Amygdala (tissue), 56 donors: ENCODE measurements at places on chromosomes 12 and 14.

DNA sequence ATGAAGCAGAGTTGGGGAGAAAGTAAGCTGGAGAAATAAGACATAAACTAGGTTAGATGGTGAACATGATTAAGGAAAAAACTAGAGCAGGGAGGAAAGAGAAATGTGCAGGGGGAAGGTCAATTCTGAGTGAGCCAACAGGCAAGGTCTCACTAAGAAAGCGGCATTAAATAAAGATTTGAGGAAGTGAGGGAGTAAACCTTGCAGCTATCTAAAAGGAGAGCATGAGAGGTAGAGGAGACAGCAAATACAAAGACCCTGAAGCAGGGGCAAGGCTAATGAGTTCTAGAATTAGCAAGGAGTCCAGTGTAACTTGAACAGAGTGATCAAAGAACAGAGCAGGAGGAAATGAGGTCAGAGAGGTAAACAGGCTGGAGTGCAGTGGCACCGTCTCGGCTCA, 4.4 kb upstream of the SOCS2 start:
- DNase-seq: no peak

DNA sequence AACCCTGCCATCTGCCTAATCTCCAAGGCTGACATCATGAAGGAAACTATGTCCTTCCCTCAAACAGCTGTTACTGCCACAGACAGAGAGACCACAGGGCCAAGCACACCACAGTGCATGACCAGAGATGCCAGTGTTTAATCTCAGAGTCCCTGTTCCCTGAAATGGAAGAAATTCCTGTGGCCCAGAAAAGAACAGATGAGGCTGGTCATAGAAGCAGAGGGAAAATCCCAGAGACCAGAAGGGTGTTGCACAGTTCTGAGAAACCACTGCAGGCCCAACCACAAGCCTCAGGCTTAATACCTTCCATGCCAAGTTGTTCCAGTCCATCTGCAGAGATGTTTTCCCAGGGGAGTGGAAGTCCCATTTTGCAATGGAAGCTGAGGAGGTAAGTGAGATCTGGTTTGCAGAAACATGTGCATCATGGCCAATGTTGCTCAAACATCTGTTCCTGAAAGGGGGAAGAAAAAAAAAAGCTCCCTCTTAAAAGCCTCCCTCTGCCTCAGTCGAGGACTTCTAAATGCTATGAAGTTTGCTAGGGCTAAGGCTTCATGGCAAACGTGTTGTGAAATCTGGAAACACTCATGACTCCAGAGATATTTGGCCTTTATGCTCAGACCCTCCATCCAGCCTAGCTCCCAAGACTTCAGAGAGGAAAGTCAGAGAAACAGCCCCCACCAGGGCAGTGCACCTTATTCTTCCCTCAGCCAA, 98.6 kb downstream of the SCARB1 start:
- DNase-seq: no peak

DNA sequence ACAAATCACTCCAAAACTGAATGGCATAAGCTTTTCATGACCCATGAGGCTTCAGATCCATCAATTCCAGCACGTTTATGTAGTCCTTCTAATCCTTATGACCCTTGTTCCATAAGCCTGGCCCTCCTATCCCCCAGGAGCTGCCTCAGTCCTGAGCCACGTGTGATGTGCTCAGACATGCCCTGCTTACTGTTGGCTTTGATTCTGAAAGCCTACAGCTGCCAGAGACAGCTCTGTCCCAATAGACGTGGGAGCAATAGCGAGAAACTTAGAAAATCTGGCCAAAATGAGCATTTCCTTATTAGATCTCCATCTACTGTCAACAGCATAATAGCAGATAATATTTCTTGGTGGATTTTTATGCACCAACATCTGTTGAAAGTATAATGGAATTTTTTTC, 33.2 kb downstream of the DUSP6 start:
- no peak for DNase-seq

DNA sequence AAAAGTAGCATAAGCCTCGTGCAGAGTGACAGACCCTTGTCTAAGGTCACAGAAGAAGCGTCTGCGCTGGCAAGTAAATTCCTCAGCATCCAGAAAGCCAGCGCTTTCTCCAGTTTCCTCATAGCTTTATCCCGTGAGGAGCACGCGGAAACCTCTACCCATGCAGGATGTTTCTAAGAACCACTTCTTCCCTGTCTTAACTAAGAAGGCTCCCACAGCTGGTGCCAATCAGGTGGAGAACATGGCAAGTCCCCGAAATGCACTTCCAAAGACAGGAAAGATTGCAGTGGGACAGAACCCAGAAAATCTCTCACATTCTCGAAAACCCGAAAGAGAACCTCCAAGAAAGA, 968 bp upstream of the ARID4A start:
- no peak for DNase-seq

DNA sequence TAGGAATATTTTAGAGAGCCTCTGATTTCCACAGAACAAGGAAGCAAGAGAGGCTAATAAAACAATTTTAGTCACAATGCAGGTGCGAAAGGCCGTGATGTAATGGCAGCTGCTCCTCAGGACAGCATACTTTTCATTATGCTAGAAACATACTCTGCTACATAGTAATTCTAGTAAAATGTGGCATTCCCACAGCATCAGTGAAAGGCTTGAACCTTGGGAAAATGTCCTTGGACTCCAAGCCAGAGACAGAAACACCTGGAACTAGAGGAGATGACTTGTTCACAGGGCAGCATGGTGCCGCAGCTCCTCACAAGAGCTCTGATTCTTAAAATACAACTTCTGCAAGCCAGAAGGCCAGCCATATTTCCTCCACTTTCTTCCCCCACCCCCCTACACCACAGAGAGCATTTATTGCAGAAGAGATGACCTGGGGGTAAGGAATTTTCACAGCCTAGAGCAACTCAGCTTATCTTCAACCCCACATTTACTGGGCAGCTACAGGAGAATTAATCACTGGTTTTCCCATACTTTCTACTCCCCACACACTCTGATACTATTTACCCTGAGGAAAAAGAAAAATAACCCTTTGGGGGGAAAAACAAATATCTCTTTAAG, 15.8 kb downstream of the ABCC9 start:
- no peak for DNase-seq
